B cell (primary cell): ENCODE measurements at places on chromosomes 3 and 15. TPM values are rescaled to one million over a fixed set of nuclear protein-coding genes. Genes with fewer than 3 reads are reported as not detected.

DNA sequence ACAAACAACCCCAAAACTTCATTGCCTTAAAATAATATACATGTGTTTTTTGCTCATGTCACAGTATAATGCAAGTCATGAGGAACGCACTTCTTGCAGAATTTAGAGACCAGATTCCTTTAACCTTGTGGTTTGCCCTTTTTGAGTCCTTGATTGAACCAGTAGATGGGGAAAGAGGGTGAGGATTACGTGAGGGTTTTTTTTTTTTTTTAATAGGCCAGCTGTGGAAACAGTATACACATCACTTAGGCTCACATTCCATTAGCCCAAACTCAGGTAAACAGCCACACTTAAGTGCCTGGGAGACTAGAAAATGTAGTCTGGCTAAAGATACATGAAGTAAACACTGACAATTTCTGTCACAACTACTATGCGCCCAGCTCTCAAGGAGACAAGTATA, 114.9 kb upstream of the MLF1 start:
- H3K4me1 ChIP-seq: peaks cover 7% of the 10 kb centered on the region
- H3K27ac ChIP-seq: no peak overlapping the region
- no peaks in the 10 kb centered on the region for H3K27me3 ChIP-seq
- H3K36me3 ChIP-seq: no peaks in the 10 kb centered on the region
- H3K4me3 ChIP-seq: no peak overlapping the region

GRCh38 chr3:118801899-118802298, 232.7 kb downstream of the IGSF11 start:
- no peak for DNase-seq
- no peaks in the 10 kb centered on the region for H3K4me1 ChIP-seq
- H3K27ac ChIP-seq: no peak overlapping the region
- H3K27me3 ChIP-seq: no peaks in the 10 kb centered on the region

The PRSS50 gene
- 0.10 TPM in 1 of 2 replicates, not detected in the other for total RNA-seq

DNA sequence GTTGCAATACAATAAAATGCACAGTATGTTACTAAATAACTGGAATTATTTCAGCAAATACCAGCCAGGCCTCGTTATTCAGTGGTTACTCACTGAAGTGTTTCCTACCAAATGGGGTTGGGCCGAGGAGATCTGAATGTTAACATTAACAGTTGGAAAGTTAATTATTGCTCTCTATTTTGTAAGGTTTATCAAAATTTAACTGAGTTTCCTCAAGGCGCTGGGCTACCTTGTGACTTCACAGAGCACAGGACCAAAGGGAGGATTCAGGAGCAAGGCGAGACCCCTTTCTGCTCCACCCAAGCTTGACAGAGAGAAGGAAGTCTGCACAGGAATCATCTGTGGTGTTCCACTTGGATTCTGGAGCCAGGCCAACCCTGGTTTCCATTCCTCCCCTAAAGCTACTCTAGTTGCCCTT, 21.6 kb downstream of the ADAMTS9 start:
- H3K27ac ChIP-seq: no peak overlapping the region
- H3K4me1 ChIP-seq: no peaks in the 10 kb centered on the region
- DNase-seq: no peak
- no peaks in the 10 kb centered on the region for H3K27me3 ChIP-seq
- H3K36me3 ChIP-seq: no peaks in the 10 kb centered on the region

The IL17RE gene
- total RNA-seq: 0.34 TPM in 1 of 2 replicates, not detected in the other

DNA sequence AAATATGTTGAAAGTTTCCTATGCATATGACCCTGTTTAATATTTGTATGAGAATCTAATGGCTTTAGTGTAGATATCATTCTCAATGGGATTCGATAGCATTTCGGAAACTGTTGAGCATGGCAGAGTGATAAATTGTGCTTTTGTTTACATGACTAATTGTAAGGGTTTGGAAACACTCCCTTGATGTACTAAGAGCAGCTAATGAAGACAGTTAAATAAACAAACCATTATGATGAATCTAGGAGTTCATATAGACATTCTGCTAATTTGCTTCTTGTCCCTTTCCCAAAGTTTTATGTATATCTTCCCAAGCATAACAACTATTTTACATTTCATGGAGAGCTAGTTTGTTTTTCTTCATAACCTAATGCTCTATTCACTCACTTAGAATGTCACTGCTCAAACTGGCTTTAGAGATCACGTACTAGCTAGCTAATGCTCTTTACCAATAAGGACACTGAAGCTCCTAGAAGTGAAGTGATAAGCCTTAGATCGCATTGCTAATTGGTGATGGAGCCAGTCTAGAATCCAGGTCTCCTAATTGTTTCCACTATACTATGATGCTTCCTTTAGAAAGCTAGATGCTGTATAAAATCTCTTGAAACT, 140.8 kb downstream of the TP63 start:
- H3K36me3 ChIP-seq: no peaks in the 10 kb centered on the region
- no peak for DNase-seq
- H3K27me3 ChIP-seq: no peaks in the 10 kb centered on the region
- no peak overlapping the region for H3K4me3 ChIP-seq
- H3K27ac ChIP-seq: no peak overlapping the region

- H3K4me3 ChIP-seq: no peak overlapping the region
- DNase-seq: no peak
- H3K27me3 ChIP-seq: no peaks in the 10 kb centered on the region
Measured at GRCh38 chr3:172402892-172403643, 45.2 kb downstream of the GHSR start.

DNA sequence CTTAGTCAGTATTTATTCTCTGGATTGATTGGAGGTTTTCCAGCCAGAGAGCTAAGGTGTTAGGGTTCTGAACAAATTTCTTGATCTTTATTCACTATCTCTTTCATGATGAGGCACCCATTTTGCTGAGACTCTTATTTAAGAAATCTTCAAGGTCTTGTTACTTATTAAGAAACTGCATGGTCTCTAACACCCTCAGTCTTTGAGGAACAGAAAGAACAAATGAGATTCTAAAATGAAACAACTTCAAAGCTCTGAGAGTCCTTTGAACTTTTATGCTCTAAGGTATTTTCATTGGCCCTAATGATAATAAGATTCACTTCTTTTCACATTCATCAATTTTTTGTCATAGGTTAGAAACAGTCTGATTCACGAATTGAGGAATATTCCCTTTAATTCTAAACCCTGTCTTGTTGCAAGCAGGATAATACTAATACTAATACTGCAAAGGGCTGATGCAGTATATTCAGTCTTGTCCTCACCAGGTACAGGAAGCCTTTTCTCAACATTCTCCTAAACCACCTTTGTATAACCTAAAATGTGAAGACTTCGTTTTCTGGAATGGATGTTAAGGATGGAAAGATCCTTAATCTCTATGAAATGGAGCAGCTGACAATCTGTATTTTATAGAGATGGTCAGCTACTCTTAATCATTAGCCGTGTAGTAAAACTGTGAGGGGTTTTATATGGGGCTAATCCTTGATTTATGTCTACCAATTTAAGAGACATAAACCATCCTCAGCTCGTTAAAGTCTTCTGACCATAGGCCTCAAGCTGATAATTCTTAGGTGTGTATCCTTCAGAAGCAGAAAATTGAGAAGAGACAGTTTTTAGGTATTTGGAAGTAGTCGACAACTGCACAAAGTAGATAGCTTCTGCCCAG, 198.3 kb downstream of the OTOL1 start:
- H3K4me3 ChIP-seq: no peak overlapping the region
- H3K27me3 ChIP-seq: no peaks in the 10 kb centered on the region
- H3K27ac ChIP-seq: no peak overlapping the region
- no peaks in the 10 kb centered on the region for H3K4me1 ChIP-seq
- H3K36me3 ChIP-seq: no peaks in the 10 kb centered on the region

The WNT7A gene
- total RNA-seq: not detected in 2 replicates

The PRKAR2A gene
- 25.0 and 27.5 TPM in 2 replicates for total RNA-seq

- no peak for DNase-seq
- no peak overlapping the region for H3K4me3 ChIP-seq
- H3K36me3 ChIP-seq: no peaks in the 10 kb centered on the region
- no peaks in the 10 kb centered on the region for H3K27me3 ChIP-seq
- no peak overlapping the region for H3K27ac ChIP-seq
- H3K4me1 ChIP-seq: no peaks in the 10 kb centered on the region
Measured at GRCh38 chr15:93803421-93804152, 427.8 kb upstream of the MCTP2 start.

The FBXL2 gene
- total RNA-seq: 0.34 TPM in 1 of 2 replicates, not detected in the other

- peaks cover 20% of the 10 kb centered on the region for H3K4me1 ChIP-seq
- H3K36me3 ChIP-seq: peaks cover 24% of the 10 kb centered on the region
- no peak for DNase-seq
Measured at GRCh38 chr15:99682455-99682854, 50.8 kb downstream of the LYSMD4 start.

DNA sequence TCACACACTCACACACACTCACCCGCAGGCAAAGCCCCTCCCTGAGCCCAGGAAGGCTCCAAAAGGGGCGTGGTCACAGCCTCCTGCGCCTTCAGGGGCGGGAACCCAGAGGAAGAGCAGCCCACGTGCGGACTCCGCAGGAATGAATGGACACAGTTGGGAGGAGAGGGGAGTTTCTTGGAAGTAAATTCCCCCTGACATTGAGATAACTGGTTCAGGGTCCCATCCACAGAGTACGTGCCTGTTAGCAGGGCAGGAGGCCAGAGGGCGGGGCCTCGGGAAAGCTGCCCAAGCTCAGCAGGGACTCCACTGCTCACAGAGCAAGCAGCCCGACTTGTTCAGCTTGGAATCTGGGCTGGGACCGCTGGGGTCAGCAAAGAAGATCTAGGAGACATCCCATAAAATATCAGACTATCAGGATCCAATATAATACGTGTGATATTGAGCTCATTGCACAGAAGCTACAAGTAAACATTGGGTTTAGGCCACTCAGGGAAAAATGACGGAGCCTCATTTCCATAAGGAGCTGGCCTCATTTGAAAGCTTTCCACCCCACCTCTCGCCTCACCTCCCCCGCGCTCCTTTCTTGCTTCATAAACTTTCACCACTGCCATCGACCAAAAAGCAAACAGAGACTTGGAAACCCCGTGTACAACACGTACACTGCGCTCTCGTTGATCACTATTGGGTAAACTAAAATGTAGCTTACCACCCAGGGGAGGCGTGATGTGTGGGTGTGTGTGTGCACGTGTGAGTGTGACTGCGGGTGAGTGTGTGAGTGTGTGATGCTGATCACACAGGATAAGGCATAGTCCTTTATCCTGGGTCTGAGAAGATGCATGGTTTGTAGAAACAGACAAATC, 36.0 kb downstream of the TM2D3 start:
- DNase-seq: no peak
- no peak overlapping the region for H3K4me3 ChIP-seq
- no peaks in the 10 kb centered on the region for H3K4me1 ChIP-seq
- no peak overlapping the region for H3K27ac ChIP-seq
- no peaks in the 10 kb centered on the region for H3K36me3 ChIP-seq
- no peaks in the 10 kb centered on the region for H3K27me3 ChIP-seq

DNA sequence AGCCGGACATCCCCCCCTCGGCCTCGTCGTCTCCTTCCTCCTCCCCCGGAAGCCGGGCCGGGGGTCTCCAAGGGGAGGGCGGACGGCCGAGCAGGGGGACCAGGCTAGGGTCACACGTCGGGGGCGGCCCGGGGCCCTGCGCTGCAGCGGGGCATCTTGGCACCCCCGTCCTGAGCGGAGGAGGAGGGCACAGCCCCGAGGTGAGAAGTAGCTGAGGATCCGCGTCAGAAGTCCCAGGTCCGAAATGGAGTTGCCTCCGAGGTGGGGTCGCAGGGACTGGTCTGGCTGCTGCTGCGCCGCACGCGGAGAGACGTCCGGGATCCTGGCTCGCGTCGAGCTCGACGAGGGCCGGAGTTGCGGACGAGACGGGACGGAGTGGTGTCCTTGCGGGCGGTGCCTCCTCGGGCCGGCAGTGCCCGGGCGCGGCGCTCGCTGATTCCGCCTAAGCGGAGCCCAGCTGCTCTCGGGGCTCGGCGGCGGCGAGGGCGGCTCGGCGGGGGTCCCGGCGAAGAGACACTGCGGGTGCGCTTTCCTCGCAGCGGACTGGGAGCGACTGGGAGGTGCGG, at the start of gene ADCY5:
ADCY5 (minus strand) TSS at position 555 of the 566 bp plus-strand sequence; CDS start at position 10, 545 bp downstream.
- H3K27me3 ChIP-seq: peaks cover 18% of the 10 kb centered on the region
- peak within 1 kb of the TSS; percentile 65 for H3K4me3 ChIP-seq
- no peaks in the 10 kb centered on the region for H3K36me3 ChIP-seq
- H3K4me1 ChIP-seq: peaks cover 10% of the 10 kb centered on the region
- peak; percentile 44 for DNase-seq
- no peak within 1 kb of the TSS for H3K27ac ChIP-seq

The HESX1 gene
- total RNA-seq: 0.39 and 0.90 TPM in 2 replicates

DNA sequence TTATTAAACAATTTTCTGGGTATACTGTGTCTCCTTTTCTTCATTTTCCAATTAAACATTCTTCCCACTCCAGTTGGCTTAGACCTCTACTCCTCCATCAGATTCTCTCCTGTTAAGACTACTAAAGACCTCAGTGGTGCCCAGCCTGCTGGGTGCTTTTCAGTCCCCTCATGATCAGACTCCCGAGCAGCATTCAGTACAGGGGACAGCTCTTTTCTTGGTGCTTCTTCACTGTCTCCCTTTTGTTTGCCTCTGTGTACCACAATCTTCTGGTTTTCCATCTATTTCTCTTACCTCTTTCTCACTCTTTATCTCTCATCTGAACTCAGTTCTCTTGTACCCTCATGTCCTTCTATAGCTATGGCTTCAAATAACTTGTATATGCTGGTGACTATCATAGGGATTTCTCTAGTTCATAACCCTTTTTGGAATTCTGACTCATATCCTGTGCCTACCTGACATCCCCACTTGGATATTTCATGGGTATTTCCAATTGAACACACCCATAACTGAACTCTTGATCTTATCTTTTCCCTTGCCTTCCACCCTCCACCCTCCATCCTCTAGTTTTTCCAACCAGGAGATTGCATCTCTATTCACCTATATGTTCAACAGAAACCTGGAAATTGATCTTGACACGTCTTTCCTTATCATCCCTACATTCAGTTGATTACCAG, 55.6 kb upstream of the ABHD10 start:
- no peak overlapping the region for H3K4me3 ChIP-seq
- no peaks in the 10 kb centered on the region for H3K27me3 ChIP-seq
- no peak overlapping the region for H3K27ac ChIP-seq
- DNase-seq: no peak
- H3K36me3 ChIP-seq: no peaks in the 10 kb centered on the region

DNA sequence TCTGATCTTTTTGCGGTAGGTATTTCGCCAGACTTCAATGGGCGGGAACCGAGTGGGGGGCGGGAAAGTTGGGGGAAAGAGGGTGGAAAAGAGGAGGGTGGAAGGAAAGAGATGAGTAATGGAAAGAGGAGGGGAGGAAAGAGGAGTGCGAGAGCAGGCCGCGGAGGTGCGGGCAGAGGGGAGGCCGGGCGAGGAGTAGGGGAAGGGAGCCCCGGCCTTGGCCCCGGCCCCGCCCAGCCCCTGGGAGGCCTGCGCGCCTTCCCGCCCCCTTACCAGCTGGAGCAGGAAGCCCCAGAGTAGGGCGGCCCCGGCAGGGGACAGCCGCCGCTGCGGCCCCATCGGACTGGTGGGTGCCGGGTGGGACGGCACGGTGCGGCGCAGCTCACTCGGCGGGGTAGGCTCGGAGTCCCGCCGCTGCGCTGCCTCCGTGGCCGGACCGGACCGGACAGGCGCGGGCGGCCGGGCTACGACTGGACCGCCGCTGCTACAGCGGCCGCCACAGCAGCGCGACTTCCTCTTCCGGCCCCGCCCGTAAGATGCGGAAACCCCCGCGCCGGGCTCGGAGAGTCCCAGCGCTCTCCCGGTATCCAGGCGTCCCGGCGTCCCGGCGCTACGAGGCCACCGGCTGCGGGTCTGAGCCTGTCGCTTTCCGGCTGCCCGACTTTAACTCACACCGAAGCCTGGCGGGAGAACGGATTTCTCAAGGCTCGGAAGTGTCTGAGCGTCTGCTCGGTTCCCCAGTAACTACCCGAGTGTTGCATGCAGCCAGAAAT, at the start of gene SPPL2A:
SPPL2A (minus strand) TSS at position 512 of the 773 bp plus-strand sequence; CDS start at position 339, 173 bp downstream.
- peaks cover 23% of the 10 kb centered on the region for H3K4me1 ChIP-seq
- H3K4me3 ChIP-seq: peak within 1 kb of the TSS; percentile 95
- peaks cover 4% of the 10 kb centered on the region for H3K36me3 ChIP-seq
- H3K27me3 ChIP-seq: no peaks in the 10 kb centered on the region
